ENCODE measurements at places on chromosomes 4 and X.

DNA sequence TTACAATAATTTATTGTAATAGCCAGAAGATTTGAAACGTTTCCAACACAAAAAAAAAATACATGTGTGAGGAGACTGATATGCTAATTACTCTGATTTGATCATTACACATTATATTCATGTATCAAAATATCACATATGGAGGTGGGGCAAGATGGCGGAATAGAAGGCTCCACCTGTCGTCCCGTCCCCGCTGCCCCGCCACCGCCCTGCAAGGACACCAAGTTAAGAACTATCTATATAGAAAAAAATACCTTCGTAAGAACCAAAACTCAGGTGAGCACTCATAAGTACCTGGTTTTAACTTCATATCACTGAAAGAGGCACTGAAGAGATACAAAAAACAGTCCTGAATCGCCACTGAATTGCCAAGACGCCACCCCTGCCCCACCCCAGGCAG lies 60.9 kb upstream of the SCRG1 start:
- DNase-seq = no peak

DNA sequence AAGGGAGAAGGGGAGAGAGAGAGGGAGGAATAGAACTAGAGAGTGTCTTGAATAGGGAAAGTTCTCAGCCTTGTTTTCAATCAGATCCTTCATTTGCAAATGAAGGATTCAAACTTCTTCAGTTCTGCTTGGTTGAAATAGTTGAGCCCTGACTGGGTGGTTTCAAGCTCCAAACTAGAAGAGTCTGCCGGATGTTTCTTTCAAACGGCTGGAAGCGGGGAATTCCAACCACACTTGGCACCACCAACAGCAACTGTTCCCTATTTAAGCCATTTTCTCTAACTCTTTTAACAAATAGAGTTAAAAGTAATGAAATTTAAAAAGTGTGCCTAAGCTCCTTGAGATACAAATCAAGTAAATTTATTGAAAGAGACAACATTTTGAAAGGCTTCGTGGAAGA lies 67.5 kb upstream of the DDX60 start:
- DNase-seq = no peak

DNA sequence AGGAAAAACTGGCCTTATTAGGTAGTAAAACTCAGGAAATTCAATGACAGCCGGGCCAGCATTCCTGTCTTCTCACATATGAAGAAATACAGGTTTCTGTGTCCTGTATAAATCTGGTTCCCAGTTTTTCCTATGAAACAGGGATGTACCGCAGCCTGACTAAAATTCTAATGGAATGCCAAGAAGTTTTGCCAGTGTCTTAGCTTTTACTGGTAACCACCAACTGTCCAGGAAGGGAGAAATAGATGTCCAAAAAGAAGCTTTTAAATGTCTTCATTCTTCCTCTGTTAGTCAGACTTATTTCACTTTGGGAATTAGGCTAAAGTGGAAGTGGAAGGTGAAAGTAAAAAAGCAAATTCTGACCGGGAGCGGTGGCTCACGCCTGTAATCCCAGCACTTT lies 108.0 kb upstream of the TBL1X start:
- no peak for DNase-seq

GRCh38 chrX:129540722-129541184 lies 694 bp downstream of the OCRL start:
- DNase-seq = no peak

GRCh38 chr4:176001151-176002006 lies 64.3 kb upstream of the WDR17 start:
- peak; percentile 78 for DNase-seq

- DNase-seq = no peak
Observed at GRCh38 chrX:11304829-11305228, 11.6 kb downstream of the AMELX start.

GRCh38 chr4:152000518-152000917 lies 239.7 kb upstream of the GATB start:
- DNase-seq = peak; percentile 63

DNA sequence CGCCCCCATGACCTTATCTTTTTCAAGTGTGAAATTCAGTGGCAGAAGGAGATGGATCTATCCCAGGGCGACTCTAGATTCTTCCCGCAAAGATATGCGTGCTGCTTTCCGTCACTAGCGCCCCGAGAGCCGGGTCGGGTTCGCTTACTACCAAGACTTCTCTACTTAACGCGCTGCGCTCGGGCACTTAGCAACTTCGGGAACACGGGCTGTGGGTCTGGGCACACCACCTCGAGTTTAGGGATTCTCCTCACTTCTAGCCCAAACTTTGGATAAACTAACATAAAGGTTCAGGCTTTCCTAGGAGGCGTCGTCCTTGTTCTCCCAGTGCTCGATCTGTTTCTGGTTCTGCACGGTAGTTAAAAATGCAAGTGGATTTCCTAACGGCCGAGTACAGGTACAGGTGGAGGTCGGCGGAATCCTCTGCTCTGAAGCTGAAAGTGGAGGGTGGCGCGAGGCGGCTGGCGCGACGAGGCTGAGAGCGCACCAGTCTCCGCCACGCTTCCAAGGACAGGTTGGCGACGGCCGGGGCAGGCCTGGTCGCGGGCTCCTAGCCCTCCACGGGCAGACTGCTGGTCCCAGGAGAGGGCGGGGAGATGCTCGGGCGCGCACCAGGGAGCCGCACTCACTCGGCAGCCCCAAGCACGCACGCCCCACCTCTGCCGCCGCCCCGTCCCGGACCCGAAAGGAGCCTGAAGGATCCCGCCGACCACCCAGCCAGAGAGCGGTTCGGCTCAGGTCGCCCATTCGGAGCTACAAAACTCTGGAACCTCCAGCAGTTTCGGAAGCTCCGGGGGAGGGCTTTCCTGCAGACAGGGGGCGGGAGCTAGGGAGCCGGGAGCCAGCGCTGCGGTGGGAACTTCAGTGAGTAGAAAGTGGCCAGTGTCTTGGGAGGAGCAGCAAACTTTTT lies 100.8 kb upstream of the TENM3 start:
- no peak for DNase-seq

DNA sequence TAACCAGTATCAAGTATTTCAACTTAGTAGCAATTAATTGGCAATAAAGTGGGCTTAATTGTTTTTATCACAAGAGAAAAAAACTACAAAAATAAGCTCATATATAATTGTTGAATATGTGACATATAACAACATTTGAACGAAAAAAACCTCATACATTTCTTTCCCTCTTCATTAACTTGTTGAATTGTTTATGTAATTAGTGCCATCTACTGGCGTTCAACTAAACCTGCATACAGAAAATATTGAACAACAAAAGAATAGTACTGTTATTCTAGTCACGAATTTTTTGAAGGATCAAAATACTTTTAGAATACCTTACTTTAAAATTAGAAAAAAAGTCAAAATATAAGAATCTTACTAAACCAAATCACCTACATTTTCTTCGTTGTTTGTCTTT lies 586.5 kb upstream of the FTHL17 start:
- DNase-seq = peak; percentile 54

DNA sequence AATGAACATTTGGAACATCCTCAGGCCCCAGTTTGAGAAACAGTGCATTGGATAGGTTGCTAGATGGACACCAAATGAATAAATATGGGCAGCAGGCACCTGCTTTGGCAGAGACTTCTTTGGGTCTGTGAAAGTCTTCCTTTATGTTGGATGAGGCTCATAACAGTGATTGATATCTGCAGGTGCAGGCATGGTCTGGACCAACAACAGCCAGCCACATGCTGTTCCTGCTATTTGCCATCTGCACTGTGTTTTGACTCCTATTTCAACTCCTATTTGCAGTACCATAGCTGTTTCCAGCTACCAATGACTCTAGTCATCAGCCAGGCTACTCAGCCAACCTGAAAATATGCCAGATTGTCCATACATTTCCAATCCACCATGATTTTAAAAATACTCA lies 60.9 kb downstream of the ANAPC4 start:
- DNase-seq = no peak

GRCh38 chr4:37667197-37668100 lies 18.7 kb downstream of the RELL1 start:
- DNase-seq = no peak

DNA sequence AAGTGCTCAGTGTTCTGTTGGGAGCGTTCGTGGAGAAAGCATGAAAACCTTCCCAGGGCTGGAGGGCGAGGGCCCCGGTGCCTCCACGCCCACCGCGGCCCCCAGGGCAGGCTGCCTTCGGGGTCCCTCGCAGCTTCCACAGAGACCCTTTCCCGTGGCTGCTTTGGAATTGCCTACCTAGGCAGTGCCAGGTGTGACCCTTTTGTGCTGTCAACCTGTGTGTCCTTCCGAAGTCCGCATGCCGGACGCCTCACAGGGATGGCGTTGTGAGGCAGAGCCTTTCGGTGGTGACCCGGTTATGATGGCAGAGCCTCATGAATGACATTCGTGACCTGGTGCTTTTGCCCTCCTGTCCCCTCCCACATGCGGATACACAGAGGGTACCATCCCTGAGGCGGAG lies 17.4 kb downstream of the TMEM175 start:
- no peak for DNase-seq

- DNase-seq = peak; percentile 23
Observed at GRCh38 chrX:103253608-103254007, 1.3 kb downstream of the TCEAL8 start.

DNA sequence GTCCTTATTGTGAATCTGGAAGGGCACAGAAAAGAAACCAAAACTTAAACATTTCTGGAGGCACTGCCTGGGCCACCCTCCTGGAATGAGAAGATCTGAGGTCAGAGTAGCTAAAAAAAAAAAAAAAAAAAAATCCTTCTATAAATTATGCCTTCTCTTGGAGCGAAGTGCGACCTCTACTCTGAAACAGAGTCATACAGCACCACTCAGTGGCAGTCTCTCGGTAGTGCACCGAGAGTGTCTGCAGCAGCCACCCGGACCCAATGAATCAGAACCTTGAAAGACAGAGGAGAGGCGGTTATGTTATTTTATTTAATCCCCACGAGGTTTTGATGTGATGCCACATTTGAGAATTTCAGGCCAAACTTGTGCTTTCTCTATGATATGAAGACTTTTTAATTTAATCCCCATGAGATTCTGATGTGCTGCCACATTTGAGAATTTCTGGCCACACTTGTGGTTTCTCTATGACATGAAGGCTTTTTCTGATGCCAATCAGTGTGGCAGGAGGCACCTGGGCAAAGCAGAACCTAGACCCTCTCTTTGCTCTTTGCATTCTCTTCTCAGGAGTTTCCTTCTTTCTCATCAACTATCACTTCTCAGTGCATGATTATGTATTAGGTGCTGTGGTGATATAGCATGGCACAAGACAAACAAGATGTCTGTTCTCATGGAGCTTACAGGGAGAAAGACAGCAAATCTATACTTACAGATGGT lies 5.6 kb upstream of the CT47C1 start:
- DNase-seq = peak; percentile 71

DNA sequence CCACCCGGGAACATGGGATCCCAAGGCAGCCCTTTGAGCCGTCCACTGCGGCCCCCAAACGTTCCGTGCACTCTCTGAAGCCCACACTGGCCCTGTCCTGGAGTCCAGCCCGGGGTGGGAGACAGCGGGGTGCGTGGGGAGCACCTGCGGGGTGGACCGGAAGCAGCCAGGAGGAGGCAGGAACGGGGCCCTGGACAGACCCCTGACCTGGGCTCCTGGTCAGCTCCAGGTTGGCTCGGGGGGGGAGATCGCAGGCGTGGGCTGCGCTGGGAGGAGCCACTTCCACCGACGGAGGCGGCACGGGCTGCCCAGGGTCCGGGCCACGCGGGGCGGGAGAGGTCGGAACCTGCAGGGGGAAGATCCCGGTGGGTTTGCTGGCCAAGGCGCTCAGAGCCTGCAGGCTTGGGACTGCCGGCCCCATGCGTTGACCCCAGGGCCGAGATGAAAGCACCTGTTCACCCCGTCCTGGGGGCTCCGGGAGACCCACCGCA lies 5.7 kb upstream of the PLCXD1 start:
- DNase-seq = no peak

GRCh38 chrX:154784149-154784995 lies 20.9 kb downstream of the MPP1 start:
- no peak for DNase-seq

DNA sequence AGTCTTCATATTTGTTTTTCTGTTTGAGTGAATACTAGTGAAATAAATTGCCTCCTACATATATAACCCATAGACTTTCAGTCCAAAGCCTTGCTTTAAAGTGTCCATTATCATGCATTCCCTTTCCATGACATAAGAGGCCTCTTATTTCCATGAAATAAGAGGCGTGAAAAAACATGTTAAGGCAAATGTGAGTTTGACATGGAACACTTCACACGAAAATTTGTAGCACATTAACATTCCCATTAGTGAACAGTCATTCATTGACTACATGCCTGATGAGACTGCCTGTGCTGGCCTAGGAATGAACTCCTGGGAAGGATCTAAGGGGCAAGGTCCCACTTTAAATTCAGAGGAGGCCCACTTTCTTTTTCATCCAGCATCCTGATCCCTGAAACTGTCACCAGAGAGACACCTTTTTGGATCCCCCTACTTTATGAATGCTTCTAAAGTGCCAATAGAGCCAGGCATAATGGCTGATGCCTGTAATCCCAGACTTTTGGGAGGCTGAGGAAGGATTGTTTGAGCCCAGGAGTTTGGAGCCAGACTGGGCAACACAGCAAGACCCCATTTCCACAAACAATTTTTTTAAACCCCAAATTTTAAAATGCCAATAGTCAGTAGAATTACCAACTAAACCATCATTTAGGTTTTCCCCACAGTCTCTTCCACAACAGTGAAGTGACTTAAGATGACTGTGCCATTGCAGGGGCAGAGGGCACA lies 6.7 kb downstream of the RTL8B start:
- DNase-seq = no peak

- no peak for DNase-seq
Observed at GRCh38 chr4:133594390-133595207, 445.5 kb downstream of the PCDH10 start.

DNA sequence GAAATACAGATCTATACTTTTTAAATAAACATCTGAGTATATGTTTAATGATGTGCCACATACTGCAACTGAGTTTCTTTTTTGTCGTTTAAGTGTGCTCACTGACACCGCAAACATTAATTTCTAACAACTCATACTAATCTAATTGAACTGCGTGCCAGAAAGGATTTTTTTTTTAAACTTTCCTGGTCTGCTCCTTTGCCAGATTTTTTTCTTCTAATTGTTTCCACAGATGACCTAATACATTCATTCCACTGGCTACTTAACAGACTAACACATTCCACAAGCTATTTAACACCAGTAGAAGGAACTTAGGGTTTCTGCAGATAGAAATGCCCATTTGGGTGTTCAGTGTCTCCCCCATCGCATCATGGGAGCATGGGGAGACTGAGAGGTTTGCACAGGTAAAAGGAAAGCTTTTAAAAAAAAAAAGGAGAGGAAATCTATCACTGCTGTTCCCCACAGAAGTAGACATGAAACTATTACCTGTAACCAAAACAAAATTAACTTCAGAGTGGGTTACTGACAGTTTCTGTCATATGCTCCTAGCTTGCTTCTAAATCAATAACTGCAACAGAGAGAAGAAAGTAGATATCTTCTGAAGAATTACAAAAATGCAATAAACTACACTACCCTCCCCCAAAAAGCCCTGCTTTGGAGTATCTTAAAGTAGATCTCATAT lies 31.6 kb downstream of the SH3KBP1 start:
- no peak for DNase-seq

GRCh38 chr4:95500361-95500760 lies 48.4 kb downstream of the UNC5C start:
- DNase-seq = no peak

Data from SK-MEL-5 (cell line).